H1 (cell line): ENCODE measurements at places on chromosomes 4 and X.

DNA sequence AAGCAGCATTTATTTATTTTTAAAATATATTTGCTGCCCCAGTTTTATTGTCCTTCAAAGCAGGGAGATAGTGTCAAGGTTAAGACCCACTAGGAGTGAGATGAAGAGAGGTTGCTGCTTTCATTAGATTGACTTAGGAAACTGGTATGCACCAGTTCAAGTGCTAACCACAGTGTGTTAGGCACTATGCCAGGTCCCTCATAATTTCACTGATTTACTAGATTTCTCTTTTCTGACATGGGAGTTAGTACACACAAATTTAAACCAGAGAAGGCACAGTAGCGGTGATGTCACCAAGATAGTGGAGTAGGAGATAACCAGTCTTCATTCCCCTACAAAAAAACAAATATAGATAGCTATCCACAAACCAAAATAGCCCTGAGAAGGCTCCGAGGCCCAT lies 14.3 kb downstream of the RRAGB start:
- DNase-seq = no peak

GRCh38 chrX:37684973-37685372 lies 618 bp upstream of the XK start:
- DNase-seq = no peak

- no peak for DNase-seq
These were observed 139.3 kb upstream of the FRMPD4 start for GRCh38 chrX:11998944-11999343.

- no peak for DNase-seq
These were observed 59.8 kb downstream of the PTCHD1 start for GRCh38 chrX:23394421-23394820.

DNA sequence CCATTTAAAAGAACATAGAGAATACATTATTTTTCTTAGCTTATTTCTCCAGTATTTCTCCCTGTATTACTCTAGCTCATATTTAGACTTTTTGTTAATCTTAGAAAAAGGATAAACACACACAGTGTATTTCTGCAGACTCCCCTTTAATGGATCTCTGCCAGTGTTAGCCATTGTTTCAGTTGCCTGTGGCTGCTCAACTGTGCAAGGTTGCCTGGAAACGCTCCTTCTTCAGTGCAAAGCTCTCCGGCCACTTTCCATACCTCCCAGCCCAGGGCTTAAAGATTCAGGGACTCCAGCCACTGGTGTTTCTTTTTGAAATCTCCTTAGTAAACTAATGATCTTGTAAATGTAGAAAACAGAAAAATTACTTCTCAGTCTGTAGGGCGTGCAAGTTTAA lies 104.9 kb downstream of the SLIT2 start:
- DNase-seq = no peak

- DNase-seq = no peak
These were observed 61.1 kb downstream of the ZNF518B start for GRCh38 chr4:10395971-10396580.

DNA sequence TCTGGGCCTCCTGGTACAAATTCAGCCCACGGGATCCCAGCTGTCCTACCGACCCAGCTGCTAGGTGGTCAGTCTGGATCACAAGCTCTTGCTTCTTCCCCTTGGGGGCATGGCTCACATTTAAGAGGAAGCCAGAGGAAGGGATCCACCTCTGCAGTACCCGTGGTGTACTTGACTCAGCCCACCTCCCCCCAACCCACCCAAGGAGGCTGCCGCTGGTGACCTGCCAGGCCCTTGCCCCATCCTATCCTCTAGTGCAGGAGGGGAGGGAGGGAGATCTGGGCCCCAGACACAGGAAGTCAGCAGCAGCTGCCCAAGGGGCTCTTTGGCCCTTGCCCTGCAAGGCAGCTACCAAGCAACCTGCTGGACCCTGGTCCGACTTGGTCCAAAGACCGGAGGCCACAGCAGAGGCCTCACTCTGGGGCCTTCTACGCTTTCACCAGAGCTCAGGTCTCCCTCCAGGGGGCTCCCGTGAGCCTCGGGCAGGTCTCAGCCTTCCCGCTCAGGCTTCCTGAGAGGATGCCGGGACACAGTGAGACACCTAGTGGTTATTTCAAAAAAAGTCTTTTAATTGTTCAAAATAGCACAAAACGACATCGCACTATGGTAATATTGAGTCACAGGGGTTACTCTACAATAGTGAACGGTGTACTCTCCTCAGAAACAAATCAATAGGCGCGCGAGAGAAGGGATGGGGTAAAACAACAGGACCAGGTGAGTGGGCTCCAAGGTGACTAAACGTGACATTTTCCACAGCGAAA lies 2.7 kb upstream of the RENBP start:
- peak; percentile 77 for DNase-seq

- DNase-seq = no peak
These were observed 119.3 kb upstream of the CLNK start for GRCh38 chr4:10803713-10804343.

- no peak for DNase-seq
These were observed 13.6 kb downstream of the DDX53 start for GRCh38 chrX:23013366-23013765.

- no peak for DNase-seq
These were observed 130.4 kb downstream of the MSL3 start for GRCh38 chrX:11888421-11888820.
